ENCODE measurements at places on chromosomes 5 and 9. TPM values are rescaled to one million over a fixed set of nuclear protein-coding genes. Genes with fewer than 3 reads are reported as not detected.

Gene OTP
- not detected for total RNA-seq

Gene PDE4D
- 9.7 TPM for total RNA-seq

Gene STK32A
- 0.47 TPM for total RNA-seq

Gene ACTBL2
- total RNA-seq: not detected

Gene VLDLR
- 14.0 TPM for total RNA-seq
